ENCODE measurements at places on chromosomes 11 and 22. TPM values are rescaled to one million over a fixed set of nuclear protein-coding genes. Genes with fewer than 3 reads are reported as not detected.

Gene PLEKHA7
- 5.6 TPM for total RNA-seq

- DNase-seq = no peak
These were observed 1410.2 kb downstream of the BRD1 start for GRCh38 chr22:48417225-48418070.

DNA sequence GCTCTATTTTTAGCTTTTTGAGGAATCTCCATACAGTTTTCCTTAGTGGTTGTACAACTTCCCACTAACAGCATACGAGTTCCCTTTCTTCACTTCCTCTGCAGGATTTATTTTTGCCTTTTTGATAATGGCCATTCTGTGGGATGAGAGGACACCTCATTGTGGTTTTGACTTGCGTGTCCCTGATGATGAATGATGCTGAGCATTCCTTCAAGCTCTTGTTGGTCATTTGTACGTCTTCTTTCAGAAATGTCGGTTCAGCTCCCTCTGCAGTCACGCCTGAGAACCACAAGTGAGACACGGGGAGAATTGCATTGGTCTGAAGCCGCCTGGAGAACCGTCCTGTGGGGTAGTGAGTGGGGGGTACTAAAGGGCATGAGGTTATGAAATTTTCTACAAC is 2.0 kb upstream of the KRTAP5-10 start:
- DNase-seq = no peak

DNA sequence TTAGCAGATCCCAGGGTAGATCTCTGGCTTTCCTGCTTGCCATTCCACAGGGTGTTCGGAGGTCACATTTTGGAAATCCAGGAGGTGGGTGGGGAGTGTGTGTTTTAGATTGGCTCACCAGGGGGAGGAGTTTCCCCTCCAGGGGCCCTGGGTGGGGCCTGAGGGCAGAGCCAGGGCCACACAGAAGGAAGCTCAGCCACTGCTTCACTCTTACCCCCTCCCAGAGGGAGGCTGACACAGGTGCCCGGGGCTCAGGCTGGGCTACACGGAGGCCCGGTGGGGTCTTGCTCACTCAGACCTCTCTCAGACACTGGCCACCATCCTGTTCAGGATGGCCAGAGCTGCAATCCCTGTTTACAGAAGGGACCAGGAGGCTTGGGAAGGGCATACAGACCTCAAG is 2.5 kb downstream of the WNT7B start:
- no peak for DNase-seq

GRCh38 chr11:128045094-128045725 is 542.1 kb downstream of the ETS1 start:
- DNase-seq = no peak

DNA sequence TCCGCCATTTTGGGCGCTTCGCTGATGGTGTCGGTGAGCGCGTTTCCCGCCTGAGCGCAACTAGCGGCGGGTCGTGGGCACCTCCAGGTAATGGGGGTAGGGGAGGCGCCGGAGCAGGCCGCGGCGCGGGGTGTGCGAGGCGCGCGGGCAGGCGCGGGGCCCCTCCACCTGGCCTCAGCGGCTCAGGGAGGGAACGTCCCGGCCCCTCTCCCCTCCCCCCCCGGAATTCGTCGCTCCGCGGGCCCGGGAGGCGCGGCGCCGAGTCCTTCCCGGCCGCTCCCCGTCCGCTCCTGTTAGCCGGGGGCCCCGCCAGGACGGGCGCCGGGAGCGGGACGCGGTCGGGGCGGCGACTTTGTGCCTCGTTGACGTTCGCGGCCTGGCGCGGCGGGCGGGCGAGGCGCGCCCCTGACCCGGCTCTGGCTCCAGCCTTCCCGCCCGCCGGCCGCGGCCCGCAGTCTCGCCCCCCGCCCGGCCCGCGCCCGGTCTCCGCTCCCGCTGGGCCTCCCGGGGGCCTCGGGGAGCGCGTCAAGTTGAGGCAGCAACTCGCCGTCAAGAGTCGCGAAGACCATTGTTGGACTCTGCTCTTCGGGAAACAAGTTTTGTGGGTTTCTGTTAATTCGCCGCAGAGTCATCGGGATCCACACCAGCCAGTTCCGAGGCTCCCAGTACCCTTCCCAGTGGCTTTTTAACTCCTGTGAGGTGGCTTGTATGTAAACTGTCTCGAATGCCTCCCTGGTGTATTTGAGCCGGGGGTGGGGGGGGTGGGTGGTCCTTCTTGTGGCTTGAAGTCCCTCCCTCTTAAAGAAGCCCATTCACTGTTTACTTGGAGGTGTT is at the start of gene PPP6R3:
TSS of gene PPP6R3 (plus strand) at position 12 of the 834 bp plus-strand sequence. CDS start 76,913 bp downstream, outside the sequence.
- DNase-seq = no peak

Gene APOA5
- total RNA-seq = not detected

Gene JRKL
- 9.7 TPM for total RNA-seq

Gene B3GAT1
- total RNA-seq = not detected

DNA sequence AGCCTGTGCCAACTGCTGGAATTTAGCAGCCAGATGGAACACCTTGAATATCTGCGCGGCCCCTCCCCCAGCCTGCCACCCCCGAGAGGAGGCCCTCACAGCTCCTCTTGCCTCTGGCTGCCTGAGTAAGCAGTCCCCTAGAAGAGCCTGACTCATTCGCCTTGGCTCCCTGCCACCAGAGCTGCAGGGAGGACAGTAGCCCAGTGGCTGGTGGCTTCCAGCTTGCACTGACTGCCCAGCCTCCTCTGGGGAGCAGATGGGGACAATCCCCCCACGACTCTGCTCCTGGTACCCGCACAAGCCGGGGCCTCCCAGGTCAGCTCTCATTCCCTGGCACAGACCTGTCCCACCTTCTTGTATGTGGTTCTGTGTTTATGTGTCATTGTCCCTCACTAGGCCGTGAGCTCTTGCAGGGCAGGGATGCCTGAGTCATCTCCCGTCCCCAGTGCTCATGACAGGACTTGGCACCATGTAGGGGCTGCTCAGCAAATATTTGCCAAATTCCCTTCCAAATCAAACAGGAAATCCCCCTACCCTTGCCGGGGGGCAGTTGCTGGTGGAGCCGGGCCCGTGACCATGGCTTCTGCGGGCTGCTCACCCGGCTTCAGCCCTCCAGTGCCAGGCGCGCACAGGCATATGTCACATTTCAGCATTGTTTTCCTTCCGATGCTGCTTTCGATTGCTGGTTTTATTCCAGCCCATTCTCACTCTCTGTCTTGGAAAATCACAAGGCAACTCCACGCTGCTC is 43.6 kb downstream of the CACNG2 start:
- peak; percentile 30 for DNase-seq

Gene VPREB1
- total RNA-seq = not detected

DNA sequence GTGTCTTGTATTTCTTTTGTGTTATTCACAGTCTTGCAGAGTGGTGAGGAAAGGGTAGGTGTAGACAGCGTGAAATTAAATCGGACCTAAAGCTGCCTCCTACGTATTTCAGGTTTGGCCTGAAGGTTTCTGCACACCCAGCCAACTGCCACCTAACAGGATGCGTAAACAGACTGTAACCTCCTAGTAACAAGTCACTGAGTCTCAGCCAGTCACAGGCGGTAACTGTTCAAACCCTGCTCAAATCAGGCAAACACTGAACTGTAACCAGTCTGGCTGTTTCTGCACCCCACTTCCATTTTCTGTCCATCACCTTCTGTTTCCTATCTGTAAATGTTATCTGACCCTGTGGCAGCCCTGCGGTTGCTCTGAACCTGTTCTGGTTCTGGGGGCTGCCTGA is 87.1 kb downstream of the ADAMTS15 start:
- DNase-seq = no peak

Gene CD3E
- 364 TPM for total RNA-seq

DNA sequence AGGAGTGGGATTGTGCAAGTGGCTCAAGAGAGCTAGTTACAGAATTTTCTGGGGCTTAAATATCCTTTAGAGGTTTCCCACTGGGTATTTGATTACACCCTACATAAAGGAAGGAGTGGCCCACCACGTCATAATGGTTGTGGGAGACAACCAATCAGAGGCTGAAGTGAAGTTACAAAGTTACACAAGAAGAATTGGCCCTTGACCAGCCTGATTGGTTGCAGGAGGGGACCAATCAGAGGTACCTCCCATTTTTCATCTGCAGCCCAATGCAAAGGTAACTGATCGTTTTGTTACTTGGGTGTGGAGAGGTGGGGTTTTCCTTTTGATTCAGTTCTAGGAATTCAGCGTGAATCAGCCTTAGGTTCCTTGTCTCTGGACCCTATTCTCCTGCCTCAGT is 430.5 kb upstream of the FAT3 start:
- no peak for DNase-seq

- DNase-seq = no peak
These were observed 2.4 kb upstream of the UVRAG start for GRCh38 chr11:75812542-75813040.

DNA sequence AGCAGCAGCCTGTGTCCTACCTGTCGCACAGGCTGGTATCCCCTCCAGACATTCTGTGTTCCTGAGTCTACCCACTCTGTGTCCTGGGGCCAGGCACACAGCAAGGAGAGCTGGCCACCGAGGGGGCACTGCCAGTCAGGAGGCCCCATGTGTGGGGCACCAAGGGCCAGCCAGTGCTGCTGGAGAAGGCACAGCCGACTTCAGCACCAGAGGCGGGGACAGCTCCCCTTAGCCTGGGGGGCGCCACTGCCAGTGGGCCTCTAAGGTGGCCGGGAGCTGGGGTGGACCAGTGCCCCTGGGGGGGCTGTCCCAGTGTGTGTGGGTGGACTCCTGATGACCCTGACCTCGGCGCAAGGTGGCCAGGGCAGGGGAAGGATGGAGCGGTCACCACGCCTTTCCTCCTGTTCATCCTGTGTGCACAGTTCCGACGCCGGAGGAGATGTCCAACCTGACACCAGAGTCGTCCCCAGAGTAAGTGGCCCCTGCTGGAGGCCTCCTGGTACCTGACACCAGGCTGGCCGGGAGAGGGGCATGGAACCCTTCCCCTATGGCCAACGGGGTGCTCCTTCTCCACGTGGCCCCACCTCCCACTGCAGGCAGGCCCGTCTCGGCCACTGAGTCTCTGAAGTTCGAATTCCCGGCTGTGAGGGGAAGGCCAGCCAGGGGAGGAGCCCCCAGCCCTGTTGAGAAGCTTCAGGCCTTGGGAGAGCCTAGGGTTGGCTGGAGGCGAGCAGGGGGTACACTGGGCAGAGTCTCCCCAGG is 35.4 kb downstream of the MOB2 start:
- no peak for DNase-seq

Gene SCUBE1
- total RNA-seq = 0.23 TPM

Gene POU2AF1
- 3.5 TPM for total RNA-seq

Gene TRIM49
- total RNA-seq = not detected

DNA sequence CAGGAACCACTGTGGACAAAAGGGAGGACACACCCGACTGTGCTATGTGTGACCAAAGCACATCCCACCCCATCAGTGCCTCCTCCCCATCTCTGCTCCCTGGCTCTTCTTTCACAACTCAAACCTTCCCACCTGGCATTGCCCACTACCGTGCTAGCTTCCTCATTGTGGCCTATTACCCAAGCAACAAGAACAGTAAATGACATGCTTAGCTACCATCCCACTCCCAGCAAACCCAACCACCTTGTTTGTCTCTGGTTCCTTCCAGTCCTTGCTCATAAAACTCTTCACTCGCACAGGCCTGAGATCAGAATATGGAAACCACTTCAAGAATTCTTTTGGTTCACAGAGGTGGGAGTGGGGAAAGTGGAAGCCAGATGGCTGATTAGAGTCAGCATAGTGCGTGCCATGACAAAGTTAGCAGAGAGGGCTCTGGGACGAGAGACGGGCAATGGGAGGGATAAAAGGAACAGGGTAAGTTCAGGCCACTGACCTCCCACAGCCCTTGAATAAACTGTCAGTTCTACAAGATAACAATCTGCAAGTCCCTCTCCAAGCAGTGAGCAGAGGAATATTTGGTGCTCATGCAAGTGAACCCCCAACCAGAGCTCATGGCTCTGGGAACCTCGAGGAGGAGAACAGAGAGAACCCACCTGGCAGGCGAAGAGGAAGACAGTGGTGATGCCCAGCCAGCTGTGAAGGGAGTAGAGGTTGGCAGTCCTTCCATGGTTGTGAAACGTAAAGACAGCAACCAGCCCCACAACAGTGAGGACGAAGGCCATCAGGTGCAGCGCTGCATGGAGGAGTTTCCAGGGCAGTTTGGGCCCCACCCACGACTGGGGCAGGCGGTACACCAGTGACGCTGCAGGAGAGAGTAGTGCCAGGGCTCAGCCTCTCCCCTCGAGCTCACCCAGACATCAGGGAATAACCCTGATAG is 8.3 kb downstream of the CYB561A3 start:
- DNase-seq = no peak

DNA sequence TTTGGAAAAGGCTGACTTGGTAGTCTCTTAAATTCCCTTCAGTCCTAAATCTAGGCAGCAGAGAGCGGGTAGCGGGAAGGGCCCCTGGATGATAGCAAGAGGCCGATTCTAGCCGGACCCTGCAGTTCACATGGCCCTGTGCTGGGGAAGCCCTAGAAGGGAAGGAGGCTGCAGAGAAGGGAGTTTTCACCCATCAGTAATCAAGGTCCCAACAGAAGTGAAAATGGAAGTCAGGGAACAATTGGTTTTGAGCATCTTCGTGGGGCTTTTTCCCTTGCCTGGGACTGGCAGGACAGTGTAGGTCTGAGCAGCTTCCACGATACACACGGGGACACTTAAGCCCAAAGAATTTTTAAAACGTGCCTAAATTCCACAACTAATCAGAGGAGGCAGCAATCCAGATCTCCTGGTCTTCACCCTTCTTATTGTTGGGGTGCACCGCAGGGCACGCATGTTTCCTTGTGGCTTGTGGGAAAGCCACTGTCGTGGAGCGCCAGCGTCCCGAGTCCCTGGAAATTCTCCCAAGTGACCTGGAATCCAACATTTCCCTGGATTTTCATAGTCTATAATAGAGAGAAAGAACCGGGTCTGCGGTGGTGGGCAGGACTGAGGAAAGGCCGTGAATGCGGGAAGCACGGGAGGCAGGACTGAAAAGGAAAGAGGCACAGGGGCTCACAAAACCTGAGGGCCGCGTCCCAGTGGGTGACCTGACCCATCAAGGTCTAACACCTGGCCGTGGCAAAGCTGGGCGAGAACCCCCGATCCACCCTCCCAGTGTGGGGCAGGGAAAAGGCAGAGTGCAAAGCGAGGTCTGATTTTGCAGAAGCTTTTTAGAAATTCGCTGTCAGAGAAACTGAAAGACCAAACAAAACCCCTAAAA is 846 bp upstream of the OAF start:
- no peak for DNase-seq

Gene ANO5
- total RNA-seq = 0.02 TPM

GRCh38 chr11:124934862-124935547 is 842 bp downstream of the HEPACAM start:
- DNase-seq = no peak

GRCh38 chr22:34877506-34877905 is 188.5 kb upstream of the ISX start:
- no peak for DNase-seq

Data from activated naive CD8-positive, alpha-beta T cell treated with anti-CD3 and anti-CD28 coated beads for 36 hours (primary cell).